ENCODE measurements at places on chromosomes 5 and 9. TPM values are rescaled to one million over a fixed set of nuclear protein-coding genes. Genes with fewer than 3 reads are reported as not detected.

DNA sequence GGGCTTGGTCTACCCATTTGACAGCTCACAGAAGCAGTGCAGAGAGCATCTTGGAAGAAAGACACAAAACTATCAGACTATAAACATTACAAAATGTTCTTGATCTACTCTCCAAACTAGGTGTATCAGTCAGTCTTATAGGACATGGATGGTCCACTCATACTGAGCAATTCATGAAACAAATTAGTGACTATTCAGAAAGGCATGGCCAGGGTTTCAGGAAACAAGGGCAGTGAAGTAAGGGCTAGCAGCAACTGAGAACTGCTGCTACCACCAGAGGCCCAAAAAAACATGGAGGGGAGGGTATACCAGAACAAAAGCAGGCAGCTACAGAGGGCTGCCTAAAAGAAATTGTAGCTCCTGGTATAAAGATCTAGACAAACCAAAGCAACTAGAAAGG, 287.0 kb downstream of the PIK3R1 start:
- no peak for DNase-seq

GRCh38 chr5:131773805-131774204, 23.0 kb downstream of the FNIP1 start:
- DNase-seq = no peak

- no peak for DNase-seq
Measured at GRCh38 chr5:179730852-179731251, 1.8 kb upstream of the MAML1 start.

DNA sequence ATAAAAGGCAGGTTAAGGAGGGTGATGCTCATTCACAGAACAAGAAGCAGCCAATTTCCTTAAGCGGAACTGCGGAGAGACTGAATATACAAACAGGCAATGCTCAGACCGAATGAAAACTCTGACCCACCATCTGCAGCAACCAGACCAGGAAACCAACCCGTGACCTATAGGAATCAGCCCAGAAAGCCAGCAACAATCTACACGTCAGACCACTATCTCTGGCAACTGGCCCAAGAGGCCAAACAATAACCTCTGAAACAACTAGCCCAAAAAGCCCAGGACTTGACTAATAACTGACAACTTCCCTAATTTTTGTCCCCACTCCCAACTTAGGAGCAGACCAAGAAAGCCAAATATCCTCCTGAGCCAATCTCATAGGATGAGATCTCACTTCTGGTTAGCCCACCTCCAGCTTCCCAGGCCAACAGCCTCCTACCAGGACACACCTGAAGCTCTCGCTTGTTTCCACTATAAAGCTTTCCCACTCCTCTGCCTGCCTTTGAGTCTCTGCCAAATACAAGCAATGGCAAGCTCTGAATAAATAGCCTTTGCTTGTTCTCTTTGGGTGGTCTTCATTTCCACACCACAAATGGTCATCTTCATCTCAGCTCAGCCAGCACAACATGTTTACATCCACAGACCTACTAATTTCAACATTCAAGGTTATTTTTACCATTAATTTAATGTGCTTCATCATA, 168.5 kb downstream of the HSD17B3 start:
- no peak for DNase-seq

- no peak for DNase-seq
Measured at GRCh38 chr9:91023741-91024140, 222.1 kb downstream of the SYK start.

GRCh38 chr5:83156001-83156400, 78.7 kb downstream of the XRCC4 start:
- no peak for DNase-seq

DNA sequence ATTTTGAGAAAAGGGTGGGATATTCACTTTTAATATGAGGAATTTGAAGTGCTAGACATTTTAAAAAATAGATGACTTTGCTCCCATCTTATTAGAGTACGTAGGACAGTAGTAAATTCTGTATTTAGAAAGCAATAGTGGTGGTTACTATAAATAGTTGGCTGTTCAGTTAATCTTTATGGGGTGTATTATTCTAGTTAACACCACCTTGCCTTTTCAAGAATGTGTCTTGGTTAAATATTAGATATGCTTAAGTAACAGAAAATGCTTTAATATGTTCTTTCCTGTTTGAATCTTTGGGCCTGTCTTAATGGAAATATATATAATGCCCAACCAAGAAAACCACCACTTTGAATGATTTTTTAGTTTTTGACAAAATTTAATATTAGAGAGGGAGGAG, 608.7 kb upstream of the FAM174A start:
- DNase-seq = no peak

- DNase-seq = no peak
Measured at GRCh38 chr5:158716668-158717067, 383.0 kb downstream of the EBF1 start.

GRCh38 chr5:10499776-10500175, 58.1 kb downstream of the ROPN1L start:
- DNase-seq = no peak

DNA sequence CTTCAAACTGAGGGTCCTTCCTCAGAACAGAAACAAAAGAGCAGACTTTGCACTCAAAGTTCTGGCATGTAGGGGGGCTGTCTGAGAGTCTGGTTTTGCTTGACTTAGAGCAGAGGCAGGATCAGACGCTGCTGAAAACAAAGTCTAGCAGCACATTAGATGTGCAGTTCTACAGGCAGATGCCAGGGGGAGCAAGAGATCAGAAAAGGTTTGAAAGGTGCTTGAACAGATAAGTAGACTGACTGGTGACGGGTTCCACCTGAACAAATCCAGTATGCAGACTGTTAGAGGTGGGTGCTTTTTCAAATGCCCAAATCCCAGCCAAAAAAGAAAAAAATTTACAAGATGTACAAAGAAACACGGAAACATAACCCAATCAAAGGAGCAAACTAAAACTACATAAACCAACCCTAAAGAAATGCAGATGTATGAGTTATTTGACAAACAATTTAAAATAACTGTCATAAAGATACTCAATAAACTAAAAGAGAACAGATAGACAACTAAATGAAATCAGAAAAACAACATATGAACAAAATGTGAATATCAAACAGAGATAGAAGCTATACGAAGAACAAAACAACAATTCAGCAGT, 194.7 kb upstream of the FREM1 start:
- no peak for DNase-seq

DNA sequence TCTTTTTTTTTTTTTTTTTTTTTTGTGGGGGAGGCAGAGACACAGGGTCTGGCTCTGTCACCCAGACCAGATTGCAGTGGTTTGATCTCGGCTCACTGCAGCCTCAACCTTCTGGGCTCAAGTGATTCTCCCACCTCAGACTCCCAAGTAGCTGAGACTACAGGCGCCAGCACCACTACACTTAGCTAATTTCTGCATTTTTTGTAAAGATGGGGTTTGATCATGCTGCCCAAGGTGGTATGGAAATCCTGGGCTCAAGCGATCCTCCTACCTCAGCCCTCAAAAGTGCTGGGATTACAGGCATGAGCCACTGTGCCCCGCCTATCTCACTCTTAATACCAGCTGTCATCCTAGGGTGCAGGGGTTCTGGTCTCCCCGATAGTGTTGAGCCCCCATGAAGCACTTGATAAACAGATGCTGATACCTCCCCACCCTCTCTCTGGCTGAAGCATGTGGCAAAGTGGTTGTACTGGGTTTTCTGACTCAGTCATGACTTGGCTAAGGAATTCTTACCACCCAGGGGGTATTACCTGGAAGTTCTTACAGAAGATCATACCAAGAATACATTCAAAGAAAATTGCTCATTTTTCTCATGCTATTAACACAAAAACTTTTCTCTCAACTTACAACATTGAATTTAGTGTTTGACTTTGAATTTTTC, 110.2 kb upstream of the DAPK1 start:
- no peak for DNase-seq

- peak; percentile 53 for DNase-seq
Measured at GRCh38 chr9:97563458-97564135, 62.1 kb downstream of the TMOD1 start.

DNA sequence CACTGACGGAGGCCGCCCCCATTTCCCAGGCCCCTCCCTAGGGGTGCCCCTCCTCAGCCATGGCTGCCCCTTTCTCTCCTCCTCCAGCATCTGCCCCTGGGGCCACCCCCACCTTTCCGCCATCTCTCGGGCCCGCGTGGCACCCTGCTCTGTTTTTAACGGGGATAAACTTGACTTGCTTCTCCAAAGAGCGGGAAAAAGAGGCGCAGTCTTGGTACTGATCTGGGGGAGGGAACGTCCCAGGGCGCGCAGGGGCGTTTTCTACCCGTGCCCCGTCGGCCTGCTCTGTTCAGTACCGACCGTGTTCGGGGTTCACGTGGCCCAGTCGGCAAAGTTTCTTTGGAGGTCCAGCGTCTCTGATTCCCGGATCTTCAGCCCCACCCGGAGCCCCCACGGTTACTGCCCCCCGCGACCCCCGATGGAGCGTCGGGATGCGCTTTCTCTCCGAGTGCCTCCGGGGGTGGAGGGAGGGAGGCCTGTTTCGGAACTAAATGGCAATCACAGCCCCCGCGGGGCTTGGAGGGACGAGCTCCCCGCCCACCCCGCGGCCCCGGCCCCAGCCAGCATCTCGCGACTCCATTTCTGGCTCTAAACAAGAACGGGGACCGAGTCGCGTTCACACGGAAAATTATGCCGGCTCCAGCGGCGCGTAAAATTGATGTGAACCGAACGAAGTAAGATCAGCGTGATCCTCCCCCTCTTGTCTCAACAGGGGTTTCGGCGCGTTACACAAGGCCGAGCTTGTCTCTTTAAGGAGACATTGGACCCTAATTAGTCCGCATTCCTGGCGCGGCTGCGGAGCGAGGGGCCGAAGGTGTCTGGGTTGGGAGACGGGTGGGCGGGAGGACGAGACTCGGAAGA, 1.1 kb upstream of the TLE4 start:
- peak; percentile 87 for DNase-seq

DNA sequence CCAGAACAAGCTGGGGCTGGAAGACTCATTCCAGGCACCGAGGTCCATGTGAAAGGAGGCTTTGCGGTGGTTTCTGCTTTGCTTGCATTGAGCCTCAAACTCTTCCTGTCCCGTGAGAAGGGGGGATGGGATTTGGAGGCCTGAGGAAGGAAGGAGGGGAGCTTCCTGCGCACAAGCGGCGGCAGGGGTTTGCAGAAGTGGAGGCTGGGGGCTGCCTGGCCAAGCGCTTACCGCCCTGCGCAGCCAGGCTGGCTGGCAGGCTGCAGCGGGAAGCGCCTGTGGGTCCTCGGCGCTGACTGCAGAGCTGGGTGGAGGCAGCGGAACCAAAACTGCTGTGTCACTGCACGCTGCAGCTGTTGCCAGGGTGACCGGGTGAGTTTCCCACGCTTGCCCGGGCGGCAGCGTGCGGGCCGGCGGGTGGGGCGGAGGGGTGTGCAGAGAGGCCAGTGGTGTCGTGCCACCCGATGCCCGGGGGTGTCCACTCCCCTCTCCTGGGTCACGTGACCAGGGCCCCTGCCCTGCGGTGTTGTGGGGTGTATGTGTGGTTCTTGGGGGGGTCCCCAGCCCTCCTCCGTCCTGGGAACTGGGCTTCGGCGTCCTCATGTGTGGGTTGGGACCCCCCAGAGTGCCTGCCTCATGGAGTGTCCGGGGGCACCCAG, 81.0 kb downstream of the RXRA start:
- DNase-seq = peak; percentile 94

GRCh38 chr5:107499237-107499636, 171.5 kb downstream of the EFNA5 start:
- no peak for DNase-seq

- DNase-seq = no peak
Measured at GRCh38 chr5:169097374-169098326, 203.3 kb downstream of the SLIT3 start.

- no peak for DNase-seq
Measured at GRCh38 chr9:20988061-20988460, 43.4 kb downstream of the HACD4 start.

- no peak for DNase-seq
Measured at GRCh38 chr5:151195622-151196021, 28.3 kb downstream of the CCDC69 start.

Gene TAF11L5
- not detected for total RNA-seq

Gene SH3GL2
- total RNA-seq = 1.1 TPM

Gene HAVCR1
- 1.3 TPM for total RNA-seq

Gene ALDH1B1
- total RNA-seq = 9.3 TPM

Gene WWC1
- total RNA-seq = 2.1 TPM

Gene SGCD
- total RNA-seq = 32.9 TPM

Gene SHISAL2B
- total RNA-seq = not detected

Gene CETN3
- 29.7 TPM for total RNA-seq

Gene PKD2L2
- total RNA-seq = not detected

Data from sciatic nerve (tissue), 2 donors.